ENCODE measurements at places on chromosomes 1 and 21.
A peak's percentile ranks its signal among the peaks of the same experiment; 100 is the strongest.

DNA sequence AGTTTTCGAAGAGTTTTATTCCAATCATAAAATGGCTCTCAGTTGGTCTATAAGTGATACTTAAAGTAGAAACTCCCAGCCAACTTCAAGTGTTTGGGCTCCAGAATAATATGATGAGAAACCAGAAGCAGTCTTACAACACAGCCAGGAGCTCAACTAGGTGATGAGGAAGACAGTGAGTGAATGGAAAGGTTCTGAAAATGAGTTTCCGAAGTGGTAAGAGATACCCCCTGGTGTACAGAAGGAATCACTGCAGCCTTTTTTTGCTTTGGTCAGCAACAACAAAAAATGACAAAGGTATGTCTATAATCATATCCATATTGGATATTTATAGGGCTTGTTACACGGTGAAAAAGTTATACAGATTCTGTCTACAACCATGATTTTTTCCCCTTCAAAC is 16.5 kb downstream of the KRTAP19-1 start:
- no peak for DNase-seq

- no peak for DNase-seq
Measured at GRCh38 chr1:55986003-55986402, 593.4 kb downstream of the PLPP3 start.

DNA sequence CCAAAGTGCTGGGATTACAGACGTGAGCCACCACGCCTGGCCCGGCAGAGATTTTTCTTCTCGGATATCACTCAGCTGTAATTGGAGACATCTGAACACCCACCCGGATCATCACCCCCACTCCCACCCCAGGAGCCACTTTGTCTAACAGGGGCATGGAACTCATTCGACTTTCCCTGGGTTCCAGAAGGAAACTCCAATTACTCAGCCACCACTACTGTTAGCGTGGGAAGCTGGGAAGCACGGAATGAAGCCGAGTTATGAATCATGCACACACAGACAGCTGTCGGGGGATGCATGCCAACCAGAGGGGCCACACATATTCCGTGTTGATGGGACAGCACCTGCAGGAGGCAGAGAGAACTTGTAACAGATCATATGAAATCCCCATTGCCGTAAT is 85.2 kb downstream of the HLCS start:
- DNase-seq: no peak

DNA sequence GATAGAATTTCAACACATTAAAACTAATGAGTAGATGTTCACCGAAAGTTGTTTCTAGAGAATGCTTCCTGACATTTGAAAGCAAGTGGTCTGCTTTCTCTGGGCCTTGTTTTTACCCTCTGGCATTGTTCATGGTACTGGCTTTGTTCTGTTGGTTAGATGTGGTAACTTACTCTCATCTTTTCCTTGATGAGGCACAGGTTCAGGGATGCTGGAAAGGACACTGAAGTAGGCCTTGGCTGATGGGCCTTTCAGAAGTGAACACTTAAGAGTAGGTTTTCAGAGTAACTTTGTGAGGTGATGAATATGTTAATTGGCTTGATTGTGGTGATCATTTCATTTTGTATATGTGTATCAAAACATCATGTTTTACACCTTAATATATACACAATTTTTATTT is 55.8 kb downstream of the DYRK1A start:
- DNase-seq: no peak

GRCh38 chr1:153260585-153261280 is 1.2 kb downstream of the LORICRIN start:
- DNase-seq: no peak

- no peak for DNase-seq
Measured at GRCh38 chr1:244118109-244118761, 67.2 kb downstream of the ZBTB18 start.

- no peak for DNase-seq
Measured at GRCh38 chr1:209675565-209676154, 448 bp downstream of the G0S2 start.

GRCh38 chr1:230825761-230826160 is 42.6 kb downstream of the C1orf198 start:
- no peak for DNase-seq

DNA sequence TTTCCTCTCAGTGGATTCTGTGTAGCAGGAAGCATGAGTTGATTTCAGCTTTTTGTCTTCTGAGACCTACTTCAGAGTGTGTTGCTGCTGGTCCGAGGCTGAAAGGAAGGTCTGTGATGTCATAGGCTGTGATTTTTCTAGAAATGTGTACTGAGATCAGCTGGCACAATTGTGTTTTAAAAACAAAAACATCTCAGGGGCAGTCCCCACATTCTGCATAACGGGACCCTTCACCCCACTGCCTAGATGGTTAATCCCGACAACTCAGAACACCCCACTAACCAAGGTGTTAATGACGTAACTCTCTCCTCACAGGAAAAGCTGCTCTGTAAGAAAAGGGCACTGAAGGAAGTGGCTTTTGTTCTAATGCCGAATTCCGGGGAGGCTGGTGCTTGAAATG is 59.8 kb upstream of the PPP2R5A start:
- DNase-seq: no peak

GRCh38 chr1:189659731-189660130 is 817.9 kb downstream of the BRINP3 start:
- no peak for DNase-seq

DNA sequence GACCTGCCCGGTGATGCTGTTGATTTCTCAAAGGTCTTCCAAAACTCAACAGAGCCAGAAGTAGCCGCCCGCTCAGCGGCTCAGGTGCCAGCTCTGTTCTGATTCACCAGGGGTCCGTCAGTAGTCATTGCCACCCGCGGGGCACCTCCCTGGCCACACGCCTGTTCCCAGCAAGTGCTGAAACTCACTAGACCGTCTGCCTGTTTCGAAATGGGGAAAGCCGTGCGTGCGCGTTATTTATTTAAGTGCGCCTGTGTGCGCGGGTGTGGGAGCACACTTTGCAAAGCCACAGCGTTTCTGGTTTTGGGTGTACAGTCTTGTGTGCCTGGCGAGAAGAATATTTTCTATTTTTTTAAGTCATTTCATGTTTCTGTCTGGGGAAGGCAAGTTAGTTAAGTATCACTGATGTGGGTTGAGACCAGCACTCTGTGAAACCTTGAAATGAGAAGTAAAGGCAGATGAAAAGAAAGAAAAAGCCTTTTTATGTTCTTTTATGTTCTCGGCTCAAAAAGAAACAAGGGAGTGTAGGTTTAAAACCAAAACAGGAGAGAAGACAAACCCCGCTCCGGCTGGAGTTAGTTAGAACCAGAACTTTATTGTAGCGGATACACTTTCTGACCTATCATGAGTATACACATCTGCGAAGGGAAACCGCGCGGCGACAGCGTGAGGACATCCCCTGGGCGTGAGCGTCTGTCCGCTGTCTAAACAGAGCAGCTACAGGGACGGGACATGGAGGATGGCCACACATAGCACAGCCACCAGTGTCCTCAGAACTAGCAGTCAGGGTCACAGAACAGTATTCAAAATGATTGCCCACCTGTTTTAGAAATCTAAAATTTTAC is 77.1 kb downstream of the PIK3CD start:
- DNase-seq: no peak

GRCh38 chr1:55287723-55288122 is 72.6 kb upstream of the USP24 start:
- no peak for DNase-seq

DNA sequence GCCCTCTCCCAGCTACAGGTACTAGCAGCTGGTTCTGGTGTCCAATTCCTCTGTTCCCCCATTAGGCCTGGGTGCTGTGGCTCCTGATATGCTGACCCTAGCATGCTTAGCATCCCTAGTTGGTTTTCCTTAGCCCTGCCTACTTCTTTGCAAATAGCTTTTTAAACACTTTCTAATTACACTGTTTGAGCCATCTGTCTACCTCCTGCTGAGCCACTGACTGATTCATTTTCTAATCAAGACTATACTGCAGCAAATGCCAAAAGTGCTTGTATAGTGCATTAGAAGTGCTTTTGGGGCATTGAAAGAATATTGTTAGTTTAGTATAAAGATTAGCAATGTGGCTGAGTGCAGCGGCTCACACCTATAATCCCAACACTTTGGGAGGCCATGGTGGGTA is 36.3 kb downstream of the ERICH3 start:
- DNase-seq: no peak

DNA sequence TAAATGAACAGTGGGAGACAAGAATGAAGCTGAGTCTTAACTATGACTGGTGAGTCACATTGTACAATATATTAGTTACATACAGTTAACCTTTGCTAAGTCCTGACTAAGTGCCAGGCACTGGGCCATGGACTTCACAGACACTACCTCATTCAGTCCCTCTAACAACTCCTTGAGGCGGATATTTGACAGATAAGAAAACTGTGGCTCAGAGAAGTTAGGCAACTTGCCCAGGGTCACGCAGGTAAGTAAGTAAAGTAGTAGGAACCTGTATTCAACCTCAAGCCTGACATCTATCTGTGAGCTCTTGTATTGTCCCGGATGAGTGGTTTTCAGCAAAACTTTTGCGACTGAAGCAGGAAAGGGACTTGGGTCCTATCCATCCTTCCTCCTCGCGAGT is 62.1 kb downstream of the GNG12 start:
- no peak for DNase-seq

DNA sequence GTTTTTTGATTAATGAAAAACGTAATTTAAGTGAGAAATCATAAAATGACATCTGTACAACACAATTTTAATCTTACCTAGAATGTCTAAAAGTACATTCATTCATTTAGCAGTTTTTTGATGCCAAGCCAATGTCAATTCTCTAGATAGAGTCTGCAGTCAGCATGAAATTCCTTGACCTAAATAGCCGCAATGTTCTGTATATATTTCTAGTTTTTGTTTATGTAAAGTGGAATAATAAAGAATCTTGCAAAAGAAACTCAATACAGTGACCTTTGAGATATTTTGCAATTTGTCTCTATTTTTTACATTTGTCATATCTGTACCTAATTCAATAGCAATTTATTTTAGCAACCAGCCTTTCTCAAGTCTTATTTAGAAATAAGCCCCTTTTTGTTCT is 176.0 kb downstream of the ATP6V1G3 start:
- no peak for DNase-seq

DNA sequence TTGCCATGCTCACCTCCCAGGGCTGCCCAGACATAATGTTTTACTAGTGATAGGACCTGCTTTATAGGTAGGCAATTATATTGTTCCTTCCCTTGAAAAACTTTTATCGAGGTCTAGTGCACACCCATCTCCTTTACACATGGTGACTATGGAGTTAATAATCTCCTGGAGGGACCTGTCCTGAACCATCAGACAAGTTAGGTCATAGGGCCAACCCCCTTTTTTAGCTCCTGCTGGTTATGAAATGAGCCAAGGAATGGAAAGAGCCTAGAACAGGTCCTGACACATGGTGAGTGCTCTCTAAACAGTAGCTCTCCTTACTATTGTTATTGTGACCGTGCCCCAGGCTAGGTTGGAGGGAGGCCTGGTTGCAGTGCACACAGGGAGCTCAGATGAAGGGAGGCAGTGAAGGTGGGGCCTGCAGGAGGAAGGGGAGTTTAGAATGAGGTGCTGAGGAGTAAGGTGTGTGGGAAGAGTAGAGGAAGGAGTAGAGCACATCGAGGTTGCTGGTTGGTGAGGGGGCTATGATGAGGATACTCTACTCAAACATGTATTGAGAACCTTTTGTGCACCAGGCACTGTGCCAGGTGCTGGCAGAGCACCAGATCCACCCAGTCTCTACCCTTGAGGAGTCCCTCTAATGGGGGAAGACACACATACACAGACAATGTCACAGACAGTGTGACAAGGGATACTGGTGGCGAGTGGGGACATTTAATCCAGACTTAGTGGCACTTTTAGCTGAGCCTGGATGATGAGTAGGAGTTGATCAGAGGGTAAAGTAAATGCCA is 14.1 kb upstream of the LMNA start:
- DNase-seq: no peak

- peak; percentile 31 for DNase-seq
Measured at GRCh38 chr21:35602811-35603362, 457.4 kb downstream of the SETD4 start.
